ENCODE measurements at places on chromosomes 6 and 20. TPM values are rescaled to one million over a fixed set of nuclear protein-coding genes. Genes with fewer than 3 reads are reported as not detected.

The IYD gene
- not detected for total RNA-seq

The KIF13A gene
- total RNA-seq: 1.4 TPM

The TMEM170B gene
- 2.1 TPM for total RNA-seq

The CALHM5 gene
- total RNA-seq: not detected

The DEFB115 gene
- not detected for total RNA-seq

The BMP6 gene
- total RNA-seq: not detected

- no peak for DNase-seq
Measured at GRCh38 chr20:18983796-18984195, 170.2 kb downstream of the SCP2D1 start.

GRCh38 chr20:4071178-4071693, 55.9 kb upstream of the RNF24 start:
- no peak for DNase-seq

GRCh38 chr20:25253606-25254275, 5.9 kb downstream of the PYGB start:
- DNase-seq: no peak

DNA sequence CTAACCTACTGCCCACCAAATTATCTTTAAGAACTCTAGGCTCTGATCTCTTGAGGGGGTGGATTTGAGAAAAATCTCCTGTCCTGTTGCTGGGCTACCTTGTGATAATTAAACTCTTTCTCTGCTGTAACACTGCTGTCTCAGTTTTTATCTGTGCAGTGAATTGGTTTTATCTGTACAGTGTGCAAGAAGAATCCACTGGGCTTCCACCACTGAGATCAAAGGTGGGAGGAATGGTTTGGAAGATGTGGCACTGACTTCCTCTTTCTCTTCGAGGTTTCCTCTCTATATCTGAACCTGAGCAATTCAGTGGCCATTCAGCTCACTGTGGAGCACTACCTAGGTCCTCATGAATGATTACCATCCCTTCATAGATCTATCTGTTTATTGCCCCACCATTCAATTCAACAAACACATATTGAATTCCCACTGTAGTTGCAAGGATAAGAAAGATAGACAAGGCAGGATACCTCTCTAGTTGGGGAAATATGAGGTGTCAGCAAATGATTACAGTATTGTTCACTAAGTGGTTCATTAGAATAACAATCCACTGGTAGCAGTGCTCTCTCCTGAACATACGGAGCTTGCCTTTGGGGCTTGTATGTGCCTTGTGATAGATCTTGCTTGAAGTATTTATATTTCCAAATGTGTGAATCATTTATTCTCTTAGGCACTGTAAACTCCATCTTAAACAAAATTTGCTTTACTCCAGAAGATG, 172.1 kb upstream of the ARG1 start:
- DNase-seq: no peak

DNA sequence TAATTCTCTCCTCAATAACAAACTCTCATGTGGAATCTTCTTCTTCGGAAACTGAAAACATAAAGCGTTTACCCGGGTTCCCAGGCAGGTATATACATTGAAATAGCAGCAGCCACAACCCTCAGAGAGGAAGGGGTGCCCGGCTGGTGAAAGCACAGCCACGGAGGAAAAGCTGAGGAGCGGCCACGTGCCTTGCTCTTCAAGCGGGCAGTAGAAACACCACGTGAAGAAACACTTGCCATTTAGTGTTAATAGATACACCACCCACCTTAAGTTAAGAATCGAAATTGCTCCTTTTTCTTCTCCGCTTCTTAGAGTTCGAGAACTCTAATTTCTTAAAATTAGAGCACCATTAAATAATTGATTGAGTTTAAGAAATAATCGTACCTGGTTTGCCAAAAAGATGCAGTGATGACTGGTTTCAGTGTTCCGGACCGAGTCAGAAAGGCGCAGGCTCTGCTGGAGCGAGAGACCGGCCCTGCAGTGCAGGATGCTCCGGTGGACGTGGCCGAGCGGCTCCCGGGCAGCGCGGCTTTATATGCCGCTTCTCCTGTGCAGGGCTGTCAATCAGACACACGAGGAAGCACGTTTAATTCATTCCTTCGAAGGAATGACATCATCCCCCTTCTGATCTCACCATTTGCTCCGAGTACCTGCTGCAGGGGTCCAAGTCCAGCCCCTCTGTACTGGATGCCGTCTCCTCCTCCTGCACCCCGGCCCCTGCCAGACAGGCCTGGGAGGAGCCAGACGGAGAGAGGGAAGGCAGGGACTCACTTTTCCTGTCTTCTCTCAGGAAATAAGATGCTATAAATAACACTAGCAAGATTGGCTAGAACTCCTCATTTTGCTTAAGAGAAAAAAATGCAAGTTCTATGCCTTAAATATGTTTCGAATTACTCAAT, at the start of gene THBS2:
THBS2 (minus strand) TSS at position 510 of the 902 bp plus-strand sequence. CDS start 3,062 bp downstream, outside the sequence.
- no peak for DNase-seq
